Germinal center (tissue), 1 donor: ENCODE measurements at places on chromosomes 16 and 17.

- DNase-seq, result no peak
Observed at GRCh38 chr17:82670661-82671450, 22.6 kb upstream of the WDR45B start.

- DNase-seq, result no peak
Observed at GRCh38 chr17:72515291-72516065, 394.7 kb downstream of the SOX9 start.

GRCh38 chr17:77957235-77957856 lies 1.2 kb upstream of the TNRC6C start:
- peak; percentile 7 for DNase-seq

GRCh38 chr17:77736199-77736585 lies 222.3 kb upstream of the TNRC6C start:
- DNase-seq, result no peak

DNA sequence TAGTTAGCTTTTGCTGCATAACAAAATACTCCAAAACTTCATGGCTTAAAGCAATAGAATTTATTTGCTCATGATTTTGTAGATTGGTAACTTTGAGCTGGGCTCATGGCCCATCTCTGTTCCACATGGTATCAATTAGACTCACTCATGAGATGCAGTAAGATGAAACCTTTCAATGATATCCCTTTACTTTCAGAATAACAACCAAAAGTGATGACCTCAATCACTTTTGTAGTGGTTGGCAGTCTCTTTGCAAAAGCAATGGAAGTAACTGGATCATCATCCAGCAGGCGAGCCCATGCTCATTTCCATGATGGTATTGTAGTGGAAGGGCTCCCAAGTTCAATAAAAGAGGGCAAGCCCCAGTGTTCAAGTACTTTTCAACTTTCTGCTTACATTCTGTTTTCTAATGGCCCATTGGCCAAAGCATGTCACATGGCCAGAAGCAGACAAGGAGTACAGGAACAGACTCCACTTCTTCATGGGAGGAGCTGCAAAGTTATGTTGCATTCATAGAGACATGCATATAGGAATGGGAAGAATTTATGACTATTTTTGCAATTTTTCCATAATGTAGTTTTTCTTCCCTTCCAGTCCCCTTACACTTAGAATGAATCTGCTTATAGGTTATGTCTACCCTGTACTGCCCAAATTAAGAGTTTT lies 41.7 kb downstream of the EFCAB5 start:
- no peak for DNase-seq

- DNase-seq, result no peak
Observed at GRCh38 chr17:57490890-57491289, 234.6 kb downstream of the MSI2 start.

GRCh38 chr16:556474-557173 lies 3.6 kb upstream of the PRR35 start:
- no peak for DNase-seq

DNA sequence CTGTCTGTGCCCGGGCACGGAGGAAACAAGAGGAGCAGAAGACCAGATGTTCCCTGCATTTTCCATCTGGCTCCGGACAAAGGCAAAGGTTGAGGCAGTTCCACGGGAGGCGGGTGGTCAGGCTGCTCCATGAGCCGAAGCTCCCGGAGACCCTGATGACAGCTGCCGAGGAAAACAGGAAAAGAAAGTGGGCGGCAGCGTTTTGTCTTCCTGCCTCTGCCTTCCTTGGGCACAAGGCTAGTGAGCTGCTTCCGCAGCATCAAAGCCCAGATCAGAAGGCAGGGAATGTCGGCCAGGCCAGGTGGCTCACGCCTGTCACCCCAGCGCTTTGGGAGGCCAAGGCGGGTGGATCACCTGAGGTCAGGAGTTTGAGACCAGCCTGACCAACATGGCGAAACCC lies 16.2 kb downstream of the SLC43A2 start:
- DNase-seq, result no peak

DNA sequence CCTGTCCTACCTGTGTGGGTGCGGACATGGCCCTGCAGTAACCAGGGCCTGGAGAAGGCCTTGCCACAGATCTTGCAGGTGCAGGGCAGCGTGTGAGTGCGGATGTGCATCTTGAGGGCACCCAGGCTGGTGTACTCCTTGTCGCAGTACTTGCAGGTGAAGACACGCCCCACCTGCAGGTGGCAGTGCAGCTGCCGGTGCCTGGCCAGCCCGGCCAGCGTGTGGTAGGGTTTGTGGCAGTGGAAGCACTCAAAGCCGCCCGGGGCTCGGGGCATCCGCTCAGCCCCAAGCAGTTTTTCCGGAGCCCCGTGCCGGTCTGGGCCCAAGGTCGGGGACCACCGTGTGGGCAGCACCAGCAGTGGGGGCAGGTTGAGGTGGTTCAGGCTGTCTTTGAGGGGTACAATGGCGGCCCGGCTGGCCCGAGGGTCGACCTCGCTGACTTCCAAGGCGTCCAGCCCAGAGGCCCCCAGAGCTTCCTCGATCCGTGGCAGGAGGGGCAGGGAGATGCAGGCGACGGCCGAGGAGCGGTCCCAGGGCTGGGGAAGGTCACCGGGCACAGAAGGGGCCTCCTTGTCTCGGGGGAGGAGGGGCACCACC lies 5.1 kb downstream of the SNAI3 start:
- peak; percentile 84 for DNase-seq

GRCh38 chr17:73359987-73360410 lies 48.2 kb upstream of the CDC42EP4 start:
- no peak for DNase-seq

DNA sequence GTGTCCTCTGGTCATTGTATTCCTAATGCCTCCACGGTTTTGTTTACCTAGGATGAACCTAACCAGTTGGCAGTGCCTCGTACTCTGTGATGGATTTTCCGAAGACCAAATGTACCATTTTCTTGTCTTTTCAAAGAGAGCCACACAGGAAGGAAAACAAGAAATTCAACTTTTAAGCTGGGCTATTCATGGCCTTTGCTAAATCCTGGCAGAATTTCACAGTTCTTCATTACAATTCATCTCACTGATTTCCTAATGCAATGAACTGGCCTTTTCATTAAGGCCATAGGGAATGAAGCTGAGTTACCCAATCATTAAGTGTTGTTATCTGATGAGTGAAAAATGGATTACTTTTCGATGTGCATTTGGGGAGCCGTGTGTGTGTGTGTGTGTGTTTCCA lies 7.9 kb upstream of the KCNJ16 start:
- DNase-seq, result no peak

GRCh38 chr17:1112875-1113274 lies 66.9 kb downstream of the ABR start:
- DNase-seq, result no peak

GRCh38 chr16:85157813-85158742 lies 45.8 kb upstream of the CIBAR2 start:
- DNase-seq, result no peak

DNA sequence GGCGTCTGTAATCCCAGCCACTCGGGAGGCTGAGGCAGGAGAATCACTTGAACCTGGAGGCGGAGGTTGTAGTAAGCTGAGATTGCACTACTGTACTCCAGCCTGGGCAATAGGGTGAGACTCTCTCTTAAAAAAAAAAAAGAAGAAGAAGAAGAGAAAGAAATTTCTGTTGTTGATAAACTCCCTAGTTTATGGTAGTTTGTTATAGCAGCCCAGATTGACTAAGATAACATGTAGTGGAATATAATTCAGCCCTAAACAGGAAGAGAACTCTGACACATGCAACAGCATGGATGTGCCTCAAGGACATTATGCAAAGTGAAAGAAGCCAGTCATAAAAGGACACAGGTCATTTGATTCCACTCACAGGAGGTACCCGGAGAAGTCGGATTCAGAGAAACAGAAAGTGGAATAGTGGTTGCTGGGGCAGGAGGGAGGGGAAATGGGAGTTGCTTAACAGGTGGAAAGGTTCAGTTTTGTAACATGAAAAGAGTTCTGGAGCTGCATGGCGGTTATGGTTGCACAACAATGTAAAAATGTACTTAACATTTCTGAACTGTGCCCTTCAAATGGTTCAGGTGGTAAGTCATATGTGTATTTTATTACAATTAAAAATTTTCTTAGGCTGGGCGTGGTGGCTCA lies 26.0 kb upstream of the PRM1 start:
- DNase-seq, result no peak

DNA sequence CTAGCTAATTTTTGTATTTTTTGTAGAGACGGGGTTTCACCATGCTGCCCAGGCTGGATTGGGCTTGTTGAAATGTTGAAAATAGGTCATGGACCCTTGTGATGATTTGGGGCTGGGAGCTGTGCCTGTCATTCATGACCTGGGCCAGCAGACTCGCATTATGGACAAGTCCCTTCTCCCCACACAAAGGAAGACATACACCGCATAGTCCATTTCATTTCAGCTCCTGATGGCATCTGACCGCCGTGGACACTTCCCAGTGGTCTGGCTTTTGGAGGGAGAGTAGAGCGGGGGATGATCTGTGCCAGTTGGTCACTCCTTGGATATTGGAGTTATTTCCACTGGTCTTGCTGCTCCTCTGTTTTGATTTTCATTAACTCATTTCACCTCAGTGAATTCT lies 34.8 kb downstream of the MPRIP start:
- DNase-seq, result no peak

DNA sequence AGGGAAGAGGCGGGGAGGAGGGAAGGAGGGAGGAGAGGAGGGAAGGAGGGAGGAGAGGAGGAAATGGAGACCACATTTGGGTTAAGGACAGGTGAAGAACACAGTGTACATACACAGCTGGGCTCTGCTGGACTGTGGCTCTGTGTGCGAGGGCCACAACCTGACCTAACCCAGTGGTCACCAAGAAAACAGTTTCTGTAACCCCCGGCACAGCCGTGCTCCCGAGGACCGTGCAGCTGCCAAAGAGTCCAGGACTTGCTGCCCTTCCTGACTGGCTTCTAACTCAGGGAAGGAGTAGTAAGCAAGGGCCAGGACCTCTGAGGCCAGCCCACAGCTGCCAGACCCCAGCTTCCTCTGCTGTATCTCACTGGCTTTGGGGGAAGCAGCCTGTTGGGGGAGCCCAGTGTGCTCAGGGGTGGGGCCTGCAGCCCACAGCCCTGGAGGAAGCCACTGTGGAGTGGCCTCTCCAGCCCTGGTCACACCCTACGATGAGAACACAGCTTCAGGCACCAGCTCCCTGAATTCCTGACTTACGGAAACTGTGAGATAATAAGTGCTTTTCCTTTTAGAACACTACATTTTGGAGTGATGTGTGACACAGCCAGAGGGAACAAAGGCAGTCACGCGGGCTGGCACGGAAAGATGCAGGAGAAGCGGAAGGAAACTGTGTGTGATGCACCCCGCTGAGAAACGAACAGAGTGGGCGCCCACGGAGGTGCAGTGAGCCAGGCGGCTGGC lies 32.3 kb downstream of the SLC7A5 start:
- no peak for DNase-seq

- peak; percentile 72 for DNase-seq
Observed at GRCh38 chr17:74199306-74200092, 4.0 kb upstream of the RPL38 start.

- no peak for DNase-seq
Observed at GRCh38 chr17:34504814-34505484, 74.4 kb upstream of the TMEM132E start.

DNA sequence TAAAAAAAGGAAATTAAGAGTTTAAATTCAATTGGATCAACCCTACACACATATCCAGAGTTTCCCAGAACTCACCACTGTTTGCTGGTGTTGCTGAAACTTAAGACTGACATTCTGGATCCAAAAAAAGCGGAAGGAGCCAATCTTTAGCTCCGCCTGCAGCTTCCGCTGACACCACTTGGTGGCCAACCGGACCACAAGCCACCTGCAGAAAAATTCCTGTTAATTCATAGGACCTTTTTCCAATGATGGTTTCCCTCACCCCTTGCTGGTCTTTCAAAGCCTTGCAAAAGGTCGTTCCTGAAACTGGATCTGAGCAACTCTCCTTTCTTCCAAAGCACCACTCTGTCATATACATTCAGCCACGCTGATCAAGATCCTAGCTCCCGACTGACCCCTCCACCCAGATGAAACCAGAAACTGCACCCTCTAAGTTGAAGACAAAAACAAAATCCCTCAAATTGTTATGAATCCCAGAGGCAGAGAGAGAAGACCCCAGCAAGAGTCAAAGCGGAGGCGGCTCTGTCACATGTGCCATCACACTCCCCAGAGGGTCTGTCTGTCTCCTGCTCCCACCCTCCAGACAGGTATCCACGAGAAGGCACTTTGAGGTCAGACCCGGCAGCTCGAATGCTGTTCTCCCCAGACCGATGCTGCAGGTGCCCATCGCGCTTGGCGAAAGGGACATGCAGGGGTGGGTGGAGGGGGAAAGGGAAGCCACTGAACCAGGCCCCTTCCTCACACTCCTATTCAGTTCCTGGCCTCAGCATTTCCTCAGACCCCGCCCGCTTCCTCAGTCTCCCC lies 773 bp downstream of the BLTP2 start:
- DNase-seq, result peak; percentile 69

- DNase-seq, result no peak
Observed at GRCh38 chr17:1043601-1044251, 46.8 kb downstream of the TIMM22 start.

- peak; percentile 69 for DNase-seq
Observed at GRCh38 chr16:19389246-19389645, 28.4 kb upstream of the TMC5 start.

DNA sequence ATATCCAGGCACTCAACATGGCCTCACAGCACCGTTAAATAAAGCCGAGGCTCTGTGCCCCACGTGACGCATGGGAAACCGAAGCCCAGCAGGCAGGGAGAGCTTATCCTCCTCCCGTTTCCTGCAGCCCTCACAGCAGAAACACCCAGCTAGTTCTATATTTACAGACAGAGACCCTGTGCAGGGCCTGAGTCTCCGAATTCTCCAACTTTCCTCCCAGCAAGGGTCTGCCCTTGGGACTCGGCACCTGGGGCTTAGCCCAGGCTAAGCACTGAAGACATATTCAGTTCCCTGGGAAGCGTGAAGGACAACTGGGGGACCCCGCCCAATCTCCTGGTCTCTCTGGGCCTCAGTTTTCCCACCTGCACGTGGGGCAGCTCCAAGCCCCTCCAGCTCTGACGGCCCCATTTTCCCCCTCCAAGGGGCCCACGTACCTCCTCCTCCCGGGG lies 29.2 kb downstream of the TRPV3 start:
- DNase-seq, result no peak

DNA sequence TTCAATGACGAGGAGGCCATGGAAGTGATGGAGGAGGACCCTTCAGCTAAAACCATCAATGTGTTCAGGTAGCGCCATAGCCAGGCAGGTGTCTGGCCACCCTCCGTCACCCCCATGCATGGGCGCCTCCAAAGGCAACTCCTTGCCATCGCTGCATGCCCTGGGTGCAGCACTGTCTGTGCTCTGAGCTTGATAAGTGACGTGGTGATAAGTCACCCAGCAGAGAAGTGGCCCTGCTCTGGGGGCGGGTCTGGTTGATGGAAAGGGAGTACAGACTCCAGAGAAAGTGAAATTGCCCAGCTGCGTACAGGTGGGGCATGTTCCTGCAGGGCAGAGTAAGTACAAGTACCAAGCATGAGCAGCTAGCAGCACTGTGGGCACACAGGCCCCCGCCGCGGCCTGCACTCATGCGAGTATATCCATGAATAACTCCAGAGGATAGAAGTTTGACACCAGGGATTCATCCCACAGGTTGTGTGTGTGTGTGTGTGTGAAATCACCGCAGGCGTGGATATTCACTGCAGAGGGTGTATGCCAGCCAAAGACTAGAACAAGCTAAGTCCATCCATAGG lies 13.1 kb downstream of the DNAI2 start:
- no peak for DNase-seq
